ENCODE measurements at places on chromosomes 2 and 18.
A peak's percentile ranks its signal among the peaks of the same experiment; 100 is the strongest.

DNA sequence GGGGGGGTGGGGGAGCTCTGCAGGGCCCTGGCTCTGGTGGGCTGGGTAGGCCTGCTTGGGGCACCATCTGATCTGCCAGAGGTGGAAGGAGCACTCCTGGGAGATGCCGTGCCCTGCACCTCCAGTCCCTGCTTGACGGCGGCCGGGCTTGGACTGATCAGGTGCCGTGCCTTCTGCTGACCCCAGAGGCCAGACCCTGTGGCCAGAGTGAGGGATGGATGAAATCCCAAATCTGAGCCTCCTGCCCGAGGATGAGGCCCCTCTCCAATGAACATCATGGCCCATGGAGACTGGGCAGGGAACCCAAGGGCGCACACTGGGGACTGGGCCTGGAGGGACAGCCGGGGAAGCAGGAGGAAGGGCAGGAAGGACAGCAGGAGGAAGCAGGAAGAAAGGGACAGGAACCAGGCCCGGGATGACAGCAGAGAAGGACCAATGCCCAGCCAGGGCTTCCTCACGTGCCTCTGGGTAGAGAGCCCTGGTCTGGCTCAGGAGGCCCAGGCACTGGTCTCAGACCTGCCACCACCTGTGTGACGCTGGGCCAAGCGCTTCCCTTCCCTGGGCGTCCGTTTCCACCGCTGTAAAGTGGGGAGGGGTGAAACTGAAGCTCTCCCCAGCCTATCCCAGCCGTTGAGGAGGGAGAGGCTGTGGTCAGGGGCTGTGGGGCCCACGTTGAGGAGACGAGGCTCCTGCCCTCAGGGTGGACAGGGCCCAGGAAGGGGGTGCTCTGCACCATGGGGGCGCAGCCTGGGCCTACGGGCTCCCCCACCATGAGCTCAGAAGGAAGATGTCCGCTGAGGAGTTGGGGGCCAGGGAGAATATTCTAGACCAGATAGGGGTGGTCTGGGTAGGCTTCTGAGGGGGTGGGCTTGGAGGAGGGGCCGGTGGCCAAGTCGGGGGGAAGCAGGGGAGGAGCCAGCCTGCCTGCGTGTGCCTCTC, 1.0 kb upstream of the GPR35 start:
- no peak for DNase-seq

DNA sequence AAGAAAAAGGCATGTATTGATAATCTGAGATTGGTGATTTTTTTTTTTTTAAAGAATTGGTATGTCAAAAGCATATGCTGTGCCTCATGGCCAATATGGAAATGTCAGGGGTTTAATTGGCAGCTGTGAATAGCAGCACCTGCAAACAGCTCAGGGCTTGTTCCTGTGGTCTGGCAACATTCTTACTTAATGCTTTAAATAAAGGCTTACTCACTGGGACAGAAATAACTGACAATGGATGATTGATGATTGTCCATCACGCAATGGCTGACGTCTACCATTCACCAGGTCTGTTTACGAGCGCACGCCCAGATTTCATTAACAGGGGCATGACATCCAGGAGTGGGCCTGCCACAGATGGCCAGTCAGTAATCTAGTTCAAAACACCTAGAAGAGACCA, 66.7 kb downstream of the ETAA1 start:
- no peak for DNase-seq

DNA sequence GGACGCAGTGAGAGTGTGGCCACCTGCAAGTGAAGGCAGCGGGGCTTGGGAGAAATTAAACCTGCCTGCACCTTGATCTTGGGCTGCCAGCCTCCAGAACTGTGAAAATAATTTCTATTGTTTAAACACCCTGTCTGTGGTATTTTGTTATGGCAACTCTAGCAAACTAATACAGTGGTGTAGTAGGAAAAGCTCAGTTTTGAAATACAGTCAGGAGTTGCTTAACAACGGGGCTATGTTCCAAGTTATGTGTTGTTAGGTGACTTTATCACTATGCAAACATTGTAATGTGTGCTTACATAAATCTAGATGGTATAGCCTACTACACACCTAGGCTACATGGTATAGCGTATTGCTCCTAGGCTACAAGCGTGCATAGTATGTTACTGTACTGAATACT, 93.4 kb upstream of the FN1 start:
- no peak for DNase-seq

DNA sequence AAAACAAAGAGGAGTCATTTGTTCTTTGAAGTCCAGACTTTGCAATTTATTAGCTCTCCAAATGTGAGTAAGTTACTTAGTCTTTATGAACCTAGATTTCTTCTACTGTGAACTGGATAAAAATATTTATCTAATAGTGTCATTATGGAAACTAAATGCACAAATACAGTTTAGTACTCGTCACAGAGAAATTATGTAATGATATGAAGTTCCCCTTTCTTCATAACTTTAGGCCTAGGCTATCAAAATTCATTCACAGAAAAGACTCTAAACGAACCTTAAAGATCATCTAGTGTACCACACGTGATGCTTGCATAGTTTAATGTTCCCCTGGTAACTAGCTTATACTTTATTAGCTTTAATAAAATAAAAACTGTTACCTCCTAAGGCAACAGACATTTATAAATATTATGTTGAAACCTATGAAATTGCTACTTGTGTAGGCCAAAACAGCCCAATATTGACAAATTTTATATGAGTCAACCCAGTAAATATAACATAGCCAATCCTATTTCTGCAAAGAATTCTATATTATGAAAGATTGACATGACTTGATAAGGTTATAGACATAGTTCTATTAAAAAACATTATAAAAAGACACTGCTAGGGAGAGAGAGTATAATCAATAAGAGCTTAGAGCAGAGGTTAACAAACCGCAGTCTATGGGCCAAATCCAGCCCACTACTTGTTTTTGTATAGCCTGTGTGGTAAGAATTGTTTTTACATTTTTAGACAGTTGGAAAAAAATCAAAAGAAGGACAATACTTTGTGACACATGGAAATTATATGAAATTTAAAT, 44.9 kb upstream of the ITPRID2 start:
- DNase-seq, result no peak

DNA sequence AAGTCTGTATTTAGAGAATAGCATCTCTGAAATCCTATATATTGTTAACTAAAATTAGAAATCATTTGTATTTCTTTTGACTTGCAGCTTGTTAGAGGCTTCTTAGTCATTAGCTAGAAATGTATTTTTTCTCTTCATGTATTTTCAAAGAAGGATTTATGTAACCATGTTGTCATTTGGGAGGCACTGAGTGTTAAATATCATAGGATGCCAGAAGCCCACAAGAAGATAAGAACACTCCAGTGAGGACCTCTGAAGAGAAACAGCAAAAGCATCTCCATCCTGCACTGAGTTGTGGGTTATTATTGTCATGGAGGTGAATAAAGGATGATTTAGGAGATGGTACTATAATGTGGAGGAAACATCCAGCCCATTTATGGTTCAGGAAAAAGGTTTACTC, 93.5 kb downstream of the UBE2E3 start:
- no peak for DNase-seq

DNA sequence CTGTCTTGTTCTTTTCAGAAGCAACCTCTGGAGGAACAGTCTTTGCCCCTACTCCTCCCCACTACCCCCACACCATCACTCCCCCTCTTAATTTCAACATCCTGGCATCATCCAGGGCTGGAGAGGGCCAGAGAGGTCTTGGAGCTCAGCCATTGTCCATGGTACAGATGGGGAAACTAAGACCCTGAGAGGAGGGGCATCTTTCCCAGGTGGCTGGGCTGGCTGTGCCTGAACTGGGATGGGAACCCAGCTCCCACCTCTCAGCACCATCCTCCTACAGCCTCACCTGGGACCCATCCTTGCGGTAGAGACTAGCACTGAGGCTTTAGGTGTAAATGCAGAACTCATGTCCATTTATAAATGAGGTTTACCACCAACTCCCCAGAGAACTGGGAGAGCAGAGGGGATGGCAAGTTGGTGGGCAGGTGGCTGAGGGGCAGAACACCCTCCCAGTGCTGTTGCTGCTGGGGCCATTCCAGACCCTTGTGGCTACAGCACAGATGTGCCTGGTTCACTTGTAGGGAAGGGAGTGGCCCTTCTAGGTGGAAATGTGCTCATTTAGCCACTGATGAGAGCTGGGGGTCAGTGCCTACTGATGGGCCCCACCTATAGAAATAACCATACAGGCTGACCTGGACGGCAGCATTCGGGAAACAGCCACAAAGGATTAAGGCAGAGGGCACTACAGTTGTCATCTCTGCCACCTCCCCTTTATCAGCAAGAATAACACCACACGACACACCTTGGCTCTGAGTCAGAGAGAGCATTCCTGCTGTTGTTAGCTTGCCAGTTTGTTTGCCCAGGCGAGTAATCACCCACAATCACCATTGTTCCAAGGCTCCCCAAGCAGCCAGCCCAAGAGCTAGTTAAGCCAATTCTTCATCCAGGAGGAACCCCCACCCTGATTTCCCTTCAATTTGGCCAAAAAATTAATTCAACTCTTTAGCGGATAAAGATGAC, 2.1 kb downstream of the MLPH start:
- no peak for DNase-seq

DNA sequence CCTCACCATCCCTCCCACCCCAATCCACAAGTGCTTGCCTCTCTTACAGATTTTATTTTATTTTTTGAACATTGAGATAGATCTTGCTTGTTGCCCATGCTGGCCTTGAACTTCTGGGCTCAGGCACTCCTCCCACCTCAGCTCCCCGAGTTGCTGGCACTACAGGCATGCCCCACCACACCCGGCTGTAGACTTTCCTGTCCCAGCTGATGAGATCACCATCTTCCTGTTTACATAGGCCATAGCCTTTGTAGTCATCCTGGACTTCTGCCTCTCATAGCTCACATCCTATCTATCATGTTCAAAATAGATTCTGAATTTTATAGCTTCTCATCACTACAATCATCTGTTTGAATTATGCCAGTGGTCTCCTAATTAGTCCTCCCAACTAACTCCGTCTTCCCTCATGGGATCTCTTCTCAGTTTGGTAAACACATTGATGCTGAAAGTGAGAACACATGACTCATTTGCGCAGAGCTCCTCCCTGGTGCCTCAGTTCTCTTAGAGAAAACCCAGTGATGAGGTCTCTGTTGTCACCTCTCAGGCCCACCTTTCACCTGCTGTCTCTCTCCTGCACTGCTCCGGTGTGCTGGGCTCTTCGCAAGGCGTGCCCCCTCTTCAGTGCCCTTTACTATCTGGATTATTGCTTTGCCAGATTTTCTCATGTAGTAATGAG, 243.0 kb downstream of the ZNF407 start:
- DNase-seq, result no peak

DNA sequence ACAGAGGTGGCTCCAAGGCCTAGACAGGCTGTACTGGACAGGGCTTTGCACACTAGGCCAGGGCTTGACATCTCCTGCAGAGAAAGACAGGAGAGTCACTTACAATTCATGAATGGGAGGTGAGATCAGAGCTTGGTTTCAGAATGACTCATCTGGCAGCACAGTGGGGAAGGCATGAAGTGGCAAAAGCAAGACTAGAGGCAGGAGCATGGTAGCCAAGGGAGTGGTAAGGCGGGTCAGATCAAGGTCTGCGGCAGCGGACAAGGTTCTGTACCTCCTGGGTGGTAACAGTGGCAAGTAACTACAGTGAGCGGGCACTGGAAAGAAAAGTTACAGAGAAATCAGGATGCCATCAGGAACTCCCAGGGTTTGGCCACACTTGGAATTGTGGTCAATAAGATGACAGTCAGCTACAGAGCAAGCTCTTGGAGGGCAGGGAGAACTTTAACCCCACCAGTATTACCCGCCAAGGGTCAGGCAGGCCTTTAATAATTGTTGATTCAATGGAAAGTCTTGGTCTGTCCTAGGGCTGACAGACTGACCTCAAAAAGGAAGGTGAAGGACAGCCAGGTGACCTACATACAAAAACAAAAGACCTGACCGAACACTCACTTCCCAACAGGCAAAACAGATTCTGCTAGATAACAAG, 5.7 kb downstream of the MCFD2 start:
- DNase-seq, result no peak

GRCh38 chr2:98806236-98806697, 75.3 kb upstream of the MGAT4A start:
- no peak for DNase-seq

- DNase-seq, result no peak
Observed at GRCh38 chr2:221397187-221397586, 174.9 kb downstream of the EPHA4 start.

DNA sequence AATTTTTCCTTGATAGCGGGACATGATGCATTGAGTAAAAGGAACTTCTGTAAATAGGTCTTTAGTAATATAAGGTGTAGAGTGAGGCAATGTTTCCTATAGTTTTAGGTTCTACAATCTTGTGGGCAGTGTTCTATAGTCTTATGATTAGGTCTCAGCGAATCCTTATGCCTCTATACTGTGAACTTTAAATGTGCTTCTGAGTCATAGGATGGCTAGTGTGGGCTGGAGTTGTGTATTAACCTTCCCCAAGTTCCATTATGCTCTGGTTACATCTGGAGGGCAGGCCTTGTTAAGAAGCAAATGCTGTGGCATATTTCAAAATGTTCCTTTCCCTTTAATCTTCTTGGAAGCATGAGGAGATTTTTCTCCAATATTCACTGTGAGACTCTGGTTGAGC, 73.5 kb downstream of the ROCK2 start:
- no peak for DNase-seq

- DNase-seq, result no peak
Observed at GRCh38 chr18:49243391-49243790, 217.1 kb downstream of the DYM start.

DNA sequence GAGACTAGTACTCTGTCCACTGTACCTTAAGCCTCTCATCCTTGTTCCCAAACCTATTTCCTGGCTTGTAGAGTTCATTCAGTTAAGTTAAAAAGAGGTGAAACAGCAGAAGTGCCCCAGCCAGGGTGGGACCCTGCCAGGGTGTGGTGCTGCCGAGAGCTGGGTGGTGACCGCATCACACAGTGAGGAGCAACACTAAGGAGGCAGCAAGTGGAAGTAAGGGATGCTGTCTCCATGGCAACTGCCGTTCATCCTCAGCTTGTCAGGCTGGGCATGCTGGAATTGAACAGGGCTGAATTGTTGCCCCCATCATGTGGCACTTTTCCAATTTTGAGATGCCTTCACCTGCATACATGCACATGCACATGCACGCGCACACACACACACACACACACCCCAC, 77.0 kb downstream of the VSNL1 start:
- no peak for DNase-seq

- no peak for DNase-seq
Observed at GRCh38 chr2:113890253-113891235, 655 bp downstream of the ACTR3 start.

- DNase-seq, result peak; percentile 88
Observed at GRCh38 chr2:180125245-180125962, 118.3 kb upstream of the CWC22 start.

DNA sequence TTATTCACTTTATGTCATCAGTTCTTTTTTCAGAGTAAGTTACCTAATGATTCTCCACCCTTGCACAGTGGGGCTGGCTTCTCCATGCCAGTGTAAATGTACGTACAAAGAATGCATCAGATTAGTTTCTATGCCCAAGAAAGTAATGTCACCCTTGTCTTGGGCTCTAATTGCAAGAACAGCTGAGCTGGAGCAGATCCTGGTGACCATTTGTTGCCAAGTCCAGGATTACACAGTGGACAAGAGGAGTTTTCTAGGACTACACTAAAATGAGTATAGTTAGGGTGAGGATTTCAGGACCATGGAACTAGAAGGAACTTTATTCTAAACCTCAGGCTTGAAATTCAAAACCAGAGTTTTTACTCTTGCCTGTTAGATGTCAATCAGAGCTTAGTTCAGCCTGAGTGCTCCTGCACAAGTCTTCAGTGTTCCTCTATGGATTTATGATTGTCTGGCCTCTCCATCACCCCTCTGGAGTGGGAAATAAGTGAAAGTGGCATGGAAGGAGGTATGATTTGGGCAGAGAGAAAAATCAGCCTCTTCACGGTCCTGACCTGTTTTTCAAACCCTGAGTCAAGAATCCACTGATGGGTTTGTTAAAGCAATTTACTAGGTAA, 29.8 kb downstream of the PCBP1 start:
- no peak for DNase-seq
